ENCODE measurements at places on chromosomes 4 and X.

GRCh38 chr4:148445860-148446330 lies 3.7 kb upstream of the NR3C2 start:
- peak; percentile 21 for DNase-seq

DNA sequence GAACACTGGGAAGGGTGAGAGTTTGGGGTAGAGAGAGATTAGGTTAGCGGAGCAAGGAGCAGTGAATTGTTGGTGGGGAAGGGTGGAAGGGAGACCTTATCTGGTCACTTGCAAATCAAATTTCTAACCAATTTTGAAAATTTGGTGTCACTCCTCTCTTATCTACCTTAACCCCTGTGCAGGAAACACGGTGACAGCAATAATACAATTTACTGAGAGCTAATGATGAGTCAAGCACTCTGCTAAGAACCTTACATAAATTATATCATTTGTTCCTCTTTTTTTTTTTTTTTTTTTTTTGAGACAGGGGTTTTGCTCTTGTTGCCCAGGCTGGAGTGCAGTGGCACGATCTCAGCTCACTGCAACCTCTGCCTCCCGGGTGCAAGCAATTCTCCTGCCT lies 116.4 kb downstream of the C4orf51 start:
- DNase-seq, result no peak

DNA sequence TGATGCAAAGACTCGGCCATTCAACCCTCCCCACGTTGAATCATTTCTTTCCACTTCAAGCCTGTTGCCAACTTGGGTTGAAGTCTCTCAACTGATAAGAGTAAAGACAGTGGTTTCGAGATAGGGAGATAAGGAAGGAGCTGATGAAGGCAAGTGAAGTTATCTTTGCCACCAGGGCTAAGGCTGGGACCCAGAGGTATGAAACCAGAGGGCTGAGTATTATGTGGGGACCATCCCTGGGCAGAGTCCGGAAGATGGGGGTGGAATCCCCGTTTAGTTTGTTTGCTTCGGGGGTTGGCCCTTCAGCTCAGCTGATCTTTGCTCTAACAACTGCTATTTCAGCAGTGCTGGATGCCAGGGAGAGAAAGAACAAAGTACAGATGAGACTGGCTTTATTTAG lies 2.3 kb upstream of the XPNPEP2 start:
- no peak for DNase-seq

GRCh38 chr4:25299476-25300203 lies 12.9 kb upstream of the ZCCHC4 start:
- no peak for DNase-seq

DNA sequence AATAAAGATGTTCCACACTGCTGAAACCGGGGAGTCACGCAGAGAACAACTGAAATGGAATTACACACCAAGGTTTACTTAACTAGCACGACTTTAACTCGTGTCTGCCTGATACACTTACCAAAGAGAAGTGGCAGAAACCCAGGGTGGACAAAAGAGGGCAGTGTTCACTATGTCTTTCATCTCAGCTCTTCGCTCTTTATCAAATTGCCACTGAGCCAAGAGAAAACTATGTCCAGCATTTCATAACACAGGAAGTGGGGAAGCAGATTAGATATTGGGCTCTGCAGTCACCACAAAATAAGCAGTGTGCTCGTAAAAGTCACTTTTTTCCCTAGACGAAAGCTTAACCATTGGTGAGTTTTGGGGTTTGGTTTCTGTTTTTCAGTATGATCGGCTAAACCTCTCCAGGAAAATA lies 155.7 kb downstream of the CHIC2 start:
- peak; percentile 36 for DNase-seq

GRCh38 chrX:31199840-31200114 lies 127.9 kb upstream of the FTHL17 start:
- no peak for DNase-seq

GRCh38 chrX:39773923-39774773 lies 323.6 kb downstream of the BCOR start:
- no peak for DNase-seq

DNA sequence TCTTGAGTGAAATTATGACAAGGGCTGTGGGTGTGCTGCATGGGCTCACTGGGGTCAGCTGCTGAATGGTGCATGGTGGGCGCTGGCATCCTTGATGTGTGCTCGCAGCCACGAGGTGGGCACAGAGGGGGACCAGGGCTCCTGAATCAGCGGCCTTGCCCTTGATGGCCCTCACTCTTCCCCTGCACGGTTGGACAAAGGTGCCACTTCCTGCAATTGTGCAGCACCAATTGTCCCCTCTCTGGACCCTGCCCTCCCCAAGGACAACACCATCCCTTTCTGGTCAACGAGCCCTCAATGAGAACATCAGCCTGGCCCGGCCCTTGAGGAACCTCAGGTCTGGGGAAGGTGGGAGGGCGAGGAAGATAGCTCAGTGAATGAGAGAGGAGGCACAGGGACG lies 16.1 kb downstream of the ABLIM2 start:
- DNase-seq, result no peak

Measured in cerebellum (tissue), 4 donors.